CD4-positive, CD25-positive, alpha-beta regulatory T cell (primary cell): ENCODE measurements at places on chromosomes 3 and 15.

DNA sequence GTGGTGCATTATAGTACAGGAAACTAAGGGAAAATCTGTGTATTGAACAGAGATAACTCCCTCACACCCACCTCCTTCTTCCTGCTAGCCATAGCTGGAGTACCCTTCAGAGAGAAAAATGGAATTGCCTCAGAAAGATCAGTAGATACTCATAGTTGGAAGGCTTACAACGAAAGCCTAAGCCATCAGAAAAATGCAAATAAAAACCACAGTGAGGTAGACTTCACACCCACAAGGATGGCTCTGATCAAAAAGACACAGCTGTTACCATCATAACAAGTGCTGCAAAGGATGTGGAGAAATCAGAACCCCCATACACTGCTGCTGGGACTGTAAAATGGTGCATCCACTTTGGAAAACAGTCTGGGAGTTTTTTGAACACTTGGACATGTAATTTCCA, 7.4 kb upstream of the DLG1 start:
- DNase-seq, result peak; percentile 49

GRCh38 chr3:157130467-157131251, 29.3 kb downstream of the CCNL1 start:
- peak; percentile 60 for DNase-seq

DNA sequence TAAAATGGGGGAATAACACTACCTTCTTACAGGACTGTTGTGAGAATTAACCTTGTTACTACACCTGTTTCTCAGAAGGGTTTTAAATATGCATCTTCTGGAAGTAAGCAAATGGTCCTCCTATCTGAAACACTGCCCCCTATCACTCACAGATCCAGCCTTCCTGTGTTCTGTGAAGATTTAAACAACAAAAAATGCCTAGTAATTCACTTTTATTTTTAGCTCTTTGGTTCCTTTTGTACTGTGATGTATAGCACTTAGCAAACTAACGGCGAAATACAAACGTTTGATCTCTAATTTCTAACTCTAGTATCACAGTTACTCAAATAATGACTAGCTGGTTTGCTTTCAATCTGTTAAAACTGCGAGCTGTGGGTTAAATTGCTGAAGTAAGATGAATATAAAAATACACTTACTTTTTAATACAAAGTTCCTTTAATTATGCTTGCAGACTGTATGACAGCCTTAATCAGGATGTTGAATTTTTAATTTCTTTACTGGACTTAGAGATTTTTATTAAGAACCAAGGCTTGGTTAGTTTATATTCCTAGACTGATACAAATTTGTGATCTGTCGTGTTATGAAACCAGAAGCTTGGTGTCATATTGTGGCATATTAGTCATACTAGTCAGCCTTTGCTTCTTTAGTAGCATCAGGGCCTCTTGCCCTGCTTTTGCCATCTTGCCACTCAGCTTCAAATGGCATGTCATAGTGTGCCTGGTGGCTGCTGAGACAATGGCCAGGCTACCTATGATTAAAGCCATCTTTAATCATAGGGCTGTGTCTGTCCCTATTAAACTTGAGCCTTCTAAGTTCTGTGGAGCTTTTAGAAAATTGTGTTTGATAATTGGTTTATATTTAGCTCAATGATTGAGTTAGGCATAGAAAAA, 9.2 kb downstream of the EIF3J start:
- DNase-seq, result peak; percentile 17

DNA sequence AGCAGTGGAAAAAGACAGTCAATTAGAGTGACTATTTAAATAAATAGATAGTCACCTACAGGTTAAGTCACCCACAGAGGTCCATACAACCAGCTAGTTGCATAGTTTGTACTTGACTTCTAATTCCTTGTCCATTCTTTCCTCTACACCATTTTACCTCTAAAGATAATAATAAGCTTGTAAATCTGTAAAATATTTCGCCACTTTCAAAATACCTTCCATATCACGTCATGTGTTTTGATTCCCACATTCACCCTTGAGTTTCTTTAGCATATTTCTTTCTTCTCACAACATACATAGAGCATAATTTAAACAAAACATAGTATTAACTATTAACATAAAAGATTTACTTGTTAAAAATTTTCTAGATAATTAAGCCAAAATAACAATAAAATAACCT, 689.6 kb downstream of the MECOM start:
- DNase-seq, result no peak

- no peak for DNase-seq
Observed at GRCh38 chr3:189883113-189883753, 237.5 kb downstream of the P3H2 start.
